Osteoblast (primary cell): ENCODE measurements at places on chromosomes 3 and 15. TPM values are rescaled to one million over a fixed set of nuclear protein-coding genes. Genes with fewer than 3 reads are reported as not detected.

LOXL1 gene
- total RNA-seq, result 246 and 264 TPM in 2 replicates

SLC51B gene
- not detected in 2 replicates for total RNA-seq

FNDC3B gene
- 179 TPM in 2 replicates for total RNA-seq

GRCh38 chr3:51514210-51514609 is 14.4 kb upstream of the DCAF1 start:
- DNase-seq, result no peak

- no peak for DNase-seq
These were observed 201.6 kb downstream of the THSD4 start for GRCh38 chr15:71316911-71317310.
